ENCODE measurements at places on chromosomes 7 and 10. TPM values are rescaled to one million over a fixed set of nuclear protein-coding genes. Genes with fewer than 3 reads are reported as not detected.

VSIR gene
- 18.8 TPM for total RNA-seq

BTBD16 gene
- not detected for total RNA-seq

LEP gene
- total RNA-seq, result not detected

PPP1R17 gene
- not detected for total RNA-seq

MYPN gene
- not detected for total RNA-seq

DRGX gene
- not detected for total RNA-seq

KCP gene
- total RNA-seq, result 1.1 TPM

DNA sequence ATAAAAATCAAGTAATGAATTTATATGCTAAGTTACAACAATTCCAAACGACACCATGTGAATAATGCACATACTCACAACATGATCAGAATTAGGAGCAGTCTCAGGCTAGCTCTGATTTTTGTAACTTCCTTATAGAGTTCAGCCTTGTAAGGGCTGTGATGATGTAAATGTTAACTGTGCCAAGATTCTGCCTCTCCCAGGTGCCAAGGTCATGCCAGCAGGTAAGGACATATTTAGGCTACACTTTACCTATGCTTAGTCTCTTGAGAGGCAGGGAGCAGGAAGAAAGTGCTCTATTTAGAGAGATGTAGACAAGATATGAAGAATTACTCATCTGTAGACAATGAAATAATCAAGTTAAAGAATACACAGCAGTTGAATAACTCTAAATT, 53.6 kb upstream of the AGR3 start:
- H3K4me1 ChIP-seq, result peaks cover 10% of the 10 kb centered on the region
- H3K27ac ChIP-seq, result no peak overlapping the region
- H3K4me3 ChIP-seq, result no peak overlapping the region
- H3K36me3 ChIP-seq, result no peaks in the 10 kb centered on the region

DNA sequence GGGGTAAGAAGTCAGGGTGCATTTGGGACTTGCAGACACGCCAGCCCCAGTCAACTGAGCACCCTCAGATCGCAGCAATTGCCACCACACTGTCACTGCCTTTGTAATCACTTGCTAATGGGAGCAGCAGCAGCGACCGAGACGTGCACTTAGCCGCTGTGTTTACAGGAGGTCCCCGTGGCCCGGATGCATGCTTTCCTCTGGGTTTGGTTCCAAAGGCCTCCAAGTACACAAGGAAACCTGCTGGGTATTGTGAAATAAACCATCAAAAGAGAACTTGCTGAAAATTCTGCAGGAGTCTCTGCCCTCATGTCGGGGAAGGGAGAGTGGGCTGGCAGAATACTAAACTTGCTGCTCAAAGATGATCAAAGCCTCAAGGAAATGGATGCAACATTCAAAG, 341.7 kb downstream of the DNAJB6 start:
- H3K27ac ChIP-seq, result no peak overlapping the region
- peaks cover 55% of the 10 kb centered on the region for H3K27me3 ChIP-seq
- H3K4me1 ChIP-seq, result peaks cover 2% of the 10 kb centered on the region
- no peak overlapping the region for H3K4me3 ChIP-seq
- DNase-seq, result peak; percentile 23

GRCh38 chr7:108028111-108028510, 25.1 kb upstream of the LAMB1 start:
- no peaks in the 10 kb centered on the region for H3K4me1 ChIP-seq
- H3K4me3 ChIP-seq, result no peak overlapping the region
- no peak for DNase-seq
- H3K27me3 ChIP-seq, result peaks cover 16% of the 10 kb centered on the region
- H3K27ac ChIP-seq, result no peak overlapping the region

GRCh38 chr10:127012769-127013152, 107.5 kb downstream of the DOCK1 start:
- DNase-seq, result no peak
- no peak overlapping the region for H3K27ac ChIP-seq
- peaks cover 13% of the 10 kb centered on the region for H3K27me3 ChIP-seq

- no peaks in the 10 kb centered on the region for H3K36me3 ChIP-seq
- no peak overlapping the region for H3K27ac ChIP-seq
- no peak overlapping the region for H3K4me3 ChIP-seq
- DNase-seq, result no peak
Observed at GRCh38 chr10:87635498-87636312, 24.0 kb upstream of the PAPSS2 start.

- no peak overlapping the region for H3K27ac ChIP-seq
- H3K27me3 ChIP-seq, result no peaks in the 10 kb centered on the region
- H3K36me3 ChIP-seq, result peaks cover 3% of the 10 kb centered on the region
- H3K4me1 ChIP-seq, result peaks cover 3% of the 10 kb centered on the region
- H3K4me3 ChIP-seq, result no peak overlapping the region
Observed at GRCh38 chr7:44114586-44115310, 8.6 kb downstream of the POLD2 start.

- H3K27ac ChIP-seq, result no peak overlapping the region
- no peaks in the 10 kb centered on the region for H3K4me1 ChIP-seq
Observed at GRCh38 chr10:77513781-77514331, 123.8 kb downstream of the KCNMA1 start.
